Mesenteric fat pad (tissue), 1 donor: ENCODE measurements at places on chromosomes 3 and 15. TPM values are rescaled to one million over a fixed set of nuclear protein-coding genes. Genes with fewer than 3 reads are reported as not detected.

DNA sequence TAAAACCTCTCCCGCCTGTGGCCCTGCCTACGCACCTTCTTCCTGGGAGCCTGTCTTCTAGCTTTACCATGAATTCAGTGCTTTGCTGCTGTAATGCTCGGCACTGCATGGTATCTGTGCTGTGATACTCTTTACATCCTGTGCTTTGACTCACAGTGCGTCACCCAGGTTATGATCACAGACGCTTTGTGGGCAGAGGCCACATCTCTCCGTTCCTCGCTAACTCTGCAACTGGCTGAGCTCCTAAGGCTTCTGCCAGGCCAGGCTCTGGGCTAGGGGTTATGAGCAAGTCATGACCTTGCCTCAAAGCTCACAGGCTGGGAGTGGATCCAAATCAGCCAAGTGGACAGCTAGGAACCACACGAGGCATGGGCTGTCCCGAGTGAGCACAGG is 23.2 kb downstream of the SPTBN5 start:
- no peak for DNase-seq

DNA sequence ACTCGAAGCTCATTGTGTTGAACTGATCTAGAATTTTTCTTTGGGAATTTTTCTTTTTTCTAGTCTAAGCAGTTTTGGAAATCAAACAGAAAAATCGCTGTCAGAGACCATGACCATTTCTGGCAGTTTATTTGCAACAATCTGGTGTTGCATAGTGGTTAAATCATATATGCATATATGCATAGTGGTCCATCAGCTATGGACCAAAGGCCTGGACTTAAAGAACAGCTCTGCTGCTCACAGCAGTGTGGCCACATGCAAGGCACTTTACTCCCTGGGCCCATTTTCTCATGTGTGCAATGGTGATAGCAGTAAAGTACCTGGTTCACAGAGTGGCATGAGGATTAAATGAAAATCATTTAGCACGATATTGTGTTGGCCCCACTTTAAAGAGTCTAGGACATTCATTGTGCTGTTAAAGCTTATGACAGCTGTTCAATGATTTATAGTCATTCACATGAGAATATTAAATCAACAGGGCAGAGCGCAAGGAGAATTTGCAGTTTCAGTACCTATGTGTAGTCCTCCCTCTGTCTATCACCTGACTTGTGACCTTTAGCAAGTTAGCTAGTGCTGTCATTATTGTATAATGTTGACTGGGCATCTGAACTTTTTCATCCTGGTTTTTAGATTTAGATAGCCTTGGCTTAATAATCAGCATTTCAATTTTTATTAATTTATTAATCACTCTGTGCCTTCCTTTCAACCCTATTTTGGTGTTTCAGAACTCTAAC is 46.4 kb downstream of the BLM start:
- DNase-seq, result no peak

DNA sequence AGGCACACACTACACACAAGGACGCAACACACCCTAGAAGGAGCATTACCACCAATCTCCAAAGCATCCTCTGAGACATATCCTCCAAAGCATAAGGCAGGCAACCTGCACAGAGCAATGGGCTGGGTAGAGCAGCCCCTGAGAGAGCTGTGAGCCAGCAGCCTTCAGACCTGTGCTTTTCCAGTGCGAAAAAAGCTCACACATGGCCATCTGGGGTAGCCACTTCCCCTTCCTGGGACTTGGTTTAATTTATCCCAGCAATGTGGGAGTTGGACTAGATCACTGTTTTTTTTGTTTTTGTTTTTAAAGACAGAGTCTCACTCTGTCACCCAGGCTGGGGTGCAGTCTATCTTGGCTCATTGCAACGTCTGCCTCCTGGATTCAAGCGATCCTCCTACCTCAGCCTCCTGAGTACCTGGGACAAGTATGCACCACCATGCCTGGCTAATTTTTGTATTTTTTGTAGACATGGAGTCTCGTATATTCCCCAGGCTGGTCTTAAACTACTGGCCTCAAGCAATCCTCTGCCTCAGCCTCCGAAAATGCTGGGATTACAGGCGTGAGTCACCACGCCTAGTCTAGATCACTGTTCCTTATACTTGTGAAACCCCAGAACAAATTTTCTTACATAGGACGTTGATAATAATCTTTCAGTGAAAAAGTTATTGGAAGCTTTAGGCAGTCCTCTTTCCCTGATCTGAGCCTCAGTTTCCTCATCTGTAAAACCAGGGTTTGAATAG is 18.9 kb downstream of the PTPN23 start:
- no peak for DNase-seq

DNA sequence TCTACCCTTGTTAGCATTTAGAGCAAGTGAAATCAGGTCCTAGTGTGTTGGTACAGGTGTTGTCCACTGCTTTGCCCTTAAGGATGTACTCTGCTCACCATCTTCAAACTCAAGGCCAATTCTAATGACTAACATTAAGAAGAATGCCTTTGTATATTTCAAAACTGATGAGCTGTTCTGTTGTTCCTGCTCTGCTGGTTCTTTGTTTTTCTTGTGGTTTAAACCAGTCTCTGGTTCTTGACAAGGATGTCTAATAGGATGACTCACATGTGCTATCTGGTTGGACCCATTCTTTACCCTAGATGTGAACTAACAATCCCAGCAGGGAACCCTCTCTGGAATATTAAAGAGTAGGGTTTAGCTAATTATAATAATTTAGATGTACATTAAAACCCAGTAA is 17.3 kb downstream of the ABHD5 start:
- DNase-seq, result no peak

Gene ITGA11
- total RNA-seq, result 4.5 TPM

Gene KIF15
- total RNA-seq, result 0.42 TPM

Gene ACKR4
- total RNA-seq, result 4.6 TPM
